ENCODE measurements at places on chromosomes 3 and 15. TPM values are rescaled to one million over a fixed set of nuclear protein-coding genes. Genes with fewer than 3 reads are reported as not detected.
A peak's percentile ranks its signal among the peaks of the same experiment; 100 is the strongest.

DNA sequence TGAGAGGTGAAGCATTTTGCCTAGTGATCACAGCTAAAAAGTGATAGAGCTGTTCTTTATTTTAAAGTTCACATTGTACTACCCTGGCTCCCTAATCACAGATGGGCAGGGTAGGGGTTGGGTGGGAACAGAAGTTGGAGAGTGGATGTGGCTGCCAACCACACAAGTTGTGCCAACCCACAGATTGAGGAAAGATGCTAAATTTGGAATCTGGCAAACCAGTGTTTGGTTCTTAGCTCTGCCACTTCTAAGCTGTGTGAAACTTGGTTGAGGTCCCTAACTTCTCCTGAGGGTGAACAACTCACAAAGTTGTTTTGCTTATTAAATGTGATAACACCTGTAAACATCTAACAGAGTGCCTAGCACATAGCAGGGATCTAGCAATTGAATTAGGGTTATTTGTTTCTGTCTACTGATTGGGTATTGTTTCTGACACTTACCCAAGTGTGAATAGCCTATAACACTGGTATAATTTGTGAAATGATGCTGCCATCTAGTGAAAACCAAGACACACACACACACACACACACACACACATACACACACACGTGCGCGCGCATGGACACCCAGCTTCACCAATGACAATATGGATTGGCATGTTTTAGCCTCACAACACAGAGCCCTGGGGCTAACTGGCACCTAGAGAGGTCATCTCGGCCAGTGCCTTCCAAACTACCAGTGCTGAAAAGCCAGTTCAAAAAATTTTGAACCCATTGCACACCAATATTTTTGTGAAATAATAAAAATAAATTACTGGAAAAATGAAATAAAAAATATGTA lies 25.3 kb downstream of the ADGRG7 start:
- no peak for DNase-seq

DNA sequence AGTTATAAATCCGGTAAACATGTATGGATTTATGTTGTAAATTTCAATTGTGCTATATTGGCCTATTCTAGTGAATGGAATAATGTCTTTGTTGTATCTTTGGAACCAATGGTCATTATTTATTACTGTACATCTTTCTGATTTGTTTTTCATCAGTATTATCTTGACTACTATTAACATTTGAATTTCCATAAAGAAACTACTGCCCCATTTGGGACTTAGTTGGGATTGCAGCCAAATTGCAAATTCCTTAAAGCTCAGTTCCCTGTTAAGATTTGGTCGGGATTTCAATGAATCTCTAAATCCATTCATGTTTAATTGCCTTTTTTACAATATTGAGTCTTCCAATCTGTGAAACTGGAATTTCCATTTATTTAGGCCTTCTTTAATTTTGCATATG lies 822.4 kb upstream of the CADM2 start:
- no peak for DNase-seq

- no peak for DNase-seq
Measured at GRCh38 chr3:187782006-187782405, 36.7 kb upstream of the BCL6 start.

DNA sequence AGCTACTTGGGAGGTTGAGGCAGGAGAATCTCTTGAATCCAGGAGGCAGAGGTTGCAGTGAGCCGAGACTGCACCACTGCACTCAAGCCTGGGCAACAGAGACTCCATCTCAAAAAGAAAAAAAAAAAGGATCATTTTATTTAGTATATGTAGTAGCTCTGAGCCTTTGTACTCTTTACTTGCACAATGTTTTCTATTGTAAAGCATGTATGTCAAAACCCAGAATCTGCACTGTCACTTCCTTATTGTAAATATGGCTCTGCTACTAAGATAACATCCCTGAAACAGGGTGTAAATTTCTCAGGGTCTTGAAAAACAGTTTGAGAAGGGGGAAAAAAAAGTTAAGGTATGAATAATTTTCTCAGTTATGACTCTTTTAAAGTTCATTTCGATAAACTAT lies 35.1 kb downstream of the SLMAP start:
- no peak for DNase-seq

DNA sequence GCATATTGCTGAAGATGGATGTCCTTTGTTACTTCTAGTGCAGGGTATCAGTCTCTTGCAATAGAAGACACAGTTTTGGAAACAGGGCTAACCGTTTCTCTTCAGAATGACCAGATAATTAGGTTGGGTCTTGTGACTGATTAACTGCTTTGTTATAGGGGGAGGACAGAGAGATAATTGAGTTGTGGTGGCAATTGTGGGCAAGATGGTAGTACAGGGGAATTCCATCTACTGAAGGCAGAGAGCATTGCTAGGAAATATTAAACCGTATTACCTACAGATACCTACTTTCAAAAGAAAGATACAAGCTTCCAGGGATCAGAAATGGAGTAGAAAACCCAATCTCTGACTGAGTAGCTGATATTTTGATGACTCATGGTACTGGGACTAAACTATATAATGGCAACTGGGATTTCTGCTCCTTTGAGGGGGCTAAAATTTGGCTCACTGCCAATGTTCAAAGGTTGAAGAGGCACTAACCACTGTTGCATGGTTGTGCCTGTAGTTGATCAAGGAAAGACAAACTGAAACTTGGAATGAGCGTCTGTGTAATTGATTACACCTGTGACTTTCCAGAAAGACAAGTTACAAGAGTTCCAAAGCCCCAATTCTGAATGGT lies 4.2 kb downstream of the PRR23B start:
- no peak for DNase-seq

- DNase-seq, result no peak
Measured at GRCh38 chr3:56086355-56086754, 381.9 kb downstream of the ERC2 start.

- no peak for DNase-seq
Measured at GRCh38 chr3:141690431-141691072, 47.5 kb upstream of the RNF7 start.

GRCh38 chr3:98029083-98029482 lies 6.0 kb downstream of the GABRR3 start:
- DNase-seq, result no peak

GRCh38 chr3:194206320-194206719 lies 70.4 kb downstream of the HES1 start:
- DNase-seq, result peak; percentile 62

GRCh38 chr15:77266708-77267386 lies 153.1 kb downstream of the PEAK1 start:
- DNase-seq, result no peak

DNA sequence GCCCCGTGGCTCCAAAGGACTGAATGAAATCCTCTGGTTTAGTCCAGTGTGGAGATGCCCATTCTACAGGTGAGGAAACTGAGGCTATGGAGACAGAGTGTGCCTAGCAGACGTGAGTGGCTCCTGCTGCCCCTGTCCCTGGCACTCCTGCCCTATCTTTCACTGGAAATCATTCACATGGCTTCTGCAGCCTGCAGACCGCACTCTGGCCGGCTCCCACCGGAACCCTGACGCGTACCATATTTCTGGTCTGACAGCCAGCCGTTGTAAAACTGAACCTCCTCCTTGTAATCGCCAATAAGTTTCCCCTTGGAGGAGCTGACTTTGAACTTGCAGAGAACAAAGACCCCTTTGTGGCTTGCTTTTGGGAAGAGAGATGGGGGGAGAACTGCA lies 136.5 kb downstream of the CHSY1 start:
- no peak for DNase-seq

GRCh38 chr3:8324747-8325146 lies 176.9 kb upstream of the LMCD1 start:
- DNase-seq, result peak; percentile 50

GRCh38 chr3:138452436-138452835 lies 18.0 kb downstream of the ESYT3 start:
- DNase-seq, result no peak

DNA sequence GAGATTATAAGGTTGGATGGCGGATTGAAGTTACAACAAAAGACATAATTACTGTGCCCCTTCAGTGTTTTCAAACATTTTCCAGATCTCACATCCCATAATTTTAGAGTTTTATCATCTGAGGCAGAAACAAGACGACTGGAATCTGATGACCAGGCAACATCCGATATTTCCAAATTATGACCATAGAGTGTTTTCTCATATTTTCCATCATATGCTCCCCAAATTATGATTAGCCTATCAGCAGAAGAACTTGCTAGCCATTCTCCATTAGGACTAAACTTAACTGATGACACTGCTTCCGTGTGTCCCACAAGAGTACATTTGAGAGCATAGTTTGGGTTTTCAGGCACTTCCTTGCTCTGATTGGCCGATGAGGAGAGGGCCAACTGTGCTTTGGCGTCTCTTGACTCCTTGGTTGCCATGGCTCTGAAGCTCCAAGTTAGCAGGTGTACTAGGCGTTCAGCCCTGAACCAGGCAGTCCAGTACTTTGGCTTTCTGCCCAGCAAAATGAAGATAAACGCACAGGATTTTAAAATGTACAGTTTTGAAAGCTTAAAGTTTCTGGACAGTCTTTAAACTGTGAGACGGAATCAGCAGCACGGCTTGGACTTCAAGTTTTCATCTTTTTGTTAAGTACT lies 638 bp downstream of the WDR5B start:
- DNase-seq, result peak; percentile 28

DNA sequence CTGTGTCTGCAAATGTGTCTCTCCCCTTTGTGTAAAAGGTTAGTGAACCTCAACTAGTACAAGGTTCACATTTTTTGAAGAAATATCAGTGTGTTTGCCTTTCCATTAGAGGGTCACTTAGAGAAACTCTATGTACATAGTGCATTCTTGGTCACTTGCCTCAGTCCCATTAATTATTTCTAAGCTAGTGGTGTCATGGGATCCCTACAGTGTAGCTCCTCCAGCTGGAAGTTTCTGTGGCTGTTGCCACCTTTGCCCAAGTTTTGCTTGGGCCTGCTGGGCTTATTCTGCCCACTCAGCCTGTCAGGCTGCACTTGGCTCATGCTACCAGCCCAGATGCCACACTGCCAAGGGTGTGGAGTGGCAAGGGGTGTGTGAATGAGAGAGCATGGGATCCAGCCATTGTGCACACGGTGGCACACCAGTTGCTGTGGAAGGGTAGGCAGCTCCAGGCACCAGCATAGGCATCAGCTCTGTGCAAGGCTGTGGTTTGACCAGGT lies 161.7 kb downstream of the ARPP21 start:
- no peak for DNase-seq

DNA sequence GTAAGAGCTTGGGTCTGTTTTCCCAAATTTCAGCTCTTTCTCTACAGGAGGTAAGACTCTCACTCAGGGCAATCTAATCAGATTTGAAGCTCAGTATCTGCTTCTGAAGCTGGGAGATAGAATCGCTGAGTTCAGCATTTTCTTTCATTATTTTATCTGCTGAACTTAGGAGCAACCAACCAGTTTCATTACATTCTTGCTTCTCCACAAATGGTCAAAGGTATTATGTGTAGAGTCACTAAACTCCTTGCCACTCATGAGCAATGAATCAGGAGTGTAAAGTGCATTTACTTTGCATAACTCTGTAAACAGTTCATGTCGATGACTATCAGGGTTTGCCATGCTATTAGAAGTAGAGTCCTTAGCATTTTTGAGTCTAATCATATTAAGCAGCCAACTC lies 249.4 kb downstream of the CHL1 start:
- no peak for DNase-seq

DNA sequence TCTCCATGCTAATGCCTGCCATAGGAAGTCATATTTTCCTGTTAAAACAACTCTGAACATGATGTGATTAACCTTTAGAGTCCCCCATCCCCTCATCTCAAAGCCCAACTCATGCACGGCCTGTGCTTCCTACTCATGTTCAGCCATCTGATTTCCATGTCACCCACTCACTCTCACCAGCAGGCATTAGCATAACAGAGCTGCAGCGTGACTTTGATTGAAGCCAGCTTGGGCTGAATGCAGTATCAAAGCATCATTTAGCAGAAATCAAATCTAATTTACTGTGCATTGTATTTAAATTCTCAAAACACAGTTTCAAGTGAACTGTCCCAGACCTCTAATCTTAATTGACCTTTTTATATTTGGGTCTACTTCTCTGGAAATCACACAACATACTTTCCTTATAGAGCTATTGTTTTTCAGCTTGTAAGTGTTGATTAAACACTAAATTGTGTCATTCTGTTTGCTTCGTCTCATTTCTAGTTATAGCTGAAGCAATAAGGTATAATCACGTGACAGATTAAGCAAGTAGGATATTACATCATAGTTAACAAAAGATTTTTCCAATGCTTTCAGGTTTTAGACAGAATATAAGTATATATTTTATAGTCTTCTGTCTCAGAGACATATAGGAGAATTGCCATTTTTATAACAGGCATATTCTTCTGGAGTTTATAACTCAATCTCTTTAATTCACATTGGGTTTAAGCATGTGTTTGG lies 501.5 kb downstream of the ROBO2 start:
- DNase-seq, result no peak

DNA sequence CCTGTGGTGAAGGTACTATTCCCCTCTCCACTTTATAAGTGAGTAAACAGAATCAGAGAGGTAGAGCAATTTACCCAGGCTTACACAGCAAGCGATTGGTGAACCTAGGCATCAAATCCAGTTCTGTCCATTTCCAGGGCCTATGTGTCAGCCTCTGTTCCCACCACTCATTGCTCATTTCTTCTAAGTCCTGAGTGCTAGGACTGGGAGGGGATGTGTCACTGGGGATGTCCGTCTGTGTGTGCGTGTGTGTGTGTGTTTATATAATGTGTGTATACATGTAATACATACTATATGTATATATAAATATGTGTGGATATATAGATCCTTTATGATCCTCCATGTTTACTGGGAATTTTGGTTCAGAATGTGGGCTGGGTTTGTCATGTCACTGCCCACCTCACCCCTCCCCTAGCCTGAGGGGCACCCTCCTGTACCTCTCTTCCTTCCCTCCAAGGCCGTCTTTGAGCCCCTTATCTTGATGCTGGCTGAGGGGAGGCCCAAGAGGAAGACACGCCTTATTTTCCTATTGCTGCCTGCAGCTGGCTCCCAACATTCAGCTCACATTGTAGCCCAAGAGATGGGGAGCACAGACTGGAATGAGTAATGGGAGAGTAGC lies 2.1 kb downstream of the TMEM43 start:
- no peak for DNase-seq

DNA sequence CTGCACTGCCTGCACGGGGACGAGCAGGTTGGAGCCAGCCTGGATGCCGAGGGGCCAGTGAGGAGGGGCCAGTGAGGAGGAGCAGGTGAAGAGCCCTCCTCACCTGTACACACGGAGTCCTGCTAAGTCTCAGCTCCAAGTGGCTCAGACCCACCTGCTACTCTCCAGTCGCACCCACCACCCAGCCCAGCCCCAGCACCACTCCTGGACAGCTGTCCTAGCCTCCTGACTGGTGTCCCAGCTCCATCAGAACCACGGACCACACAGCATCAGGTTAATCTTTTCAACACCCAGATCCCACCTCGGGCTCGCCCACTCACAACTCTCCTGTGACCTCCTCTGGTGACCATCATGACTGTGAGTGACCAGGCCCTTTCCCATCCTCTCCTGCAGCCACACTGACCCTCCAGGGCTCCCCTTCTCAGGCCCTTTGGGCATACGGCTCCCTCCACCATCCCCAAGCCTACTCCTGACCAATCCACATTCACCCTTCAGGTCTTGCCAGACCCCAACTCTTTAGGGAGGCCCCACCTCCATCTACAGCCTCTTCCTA lies 13.8 kb downstream of the EFCC1 start:
- DNase-seq, result no peak

The SRGAP3 gene
- 3.6 TPM for total RNA-seq

The PLSCR2 gene
- not detected for total RNA-seq

The TIGIT gene
- 0.13 TPM for total RNA-seq

The GAP43 gene
- 1.4 TPM for total RNA-seq

The NRG4 gene
- not detected for total RNA-seq

The GPR149 gene
- not detected for total RNA-seq

The PIGZ gene
- 4.5 TPM for total RNA-seq

The CMTM8 gene
- total RNA-seq, result 5.7 TPM

The LYSMD2 gene
- total RNA-seq, result 9.2 TPM

The OCA2 gene
- not detected for total RNA-seq
